Liver (tissue), 10 donors: ENCODE measurements at places on chromosomes 13 and 19. TPM values are rescaled to one million over a fixed set of nuclear protein-coding genes. Genes with fewer than 3 reads are reported as not detected.

SIGLEC8 gene
- total RNA-seq, result 0.09 TPM

ZNF665 gene
- total RNA-seq, result 1.0 TPM

NKPD1 gene
- not detected for total RNA-seq

F2RL3 gene
- 0.08 TPM for total RNA-seq

TMIGD2 gene
- 0.47 TPM for total RNA-seq

TNNT1 gene
- 0.28 TPM for total RNA-seq

PSG5 gene
- not detected for total RNA-seq

SYNGR4 gene
- not detected for total RNA-seq

LGALS4 gene
- total RNA-seq, result 13.7 TPM

RAB4B gene
- 9.0 TPM for total RNA-seq

ZNF723 gene
- 0.05 TPM for total RNA-seq

RDH8 gene
- not detected for total RNA-seq

PSG7 gene
- not detected for total RNA-seq

RNF17 gene
- 0.08 TPM for total RNA-seq

CALR3 gene
- not detected for total RNA-seq
